ENCODE measurements at places on chromosomes 3 and 15.
A peak's percentile ranks its signal among the peaks of the same experiment; 100 is the strongest.

DNA sequence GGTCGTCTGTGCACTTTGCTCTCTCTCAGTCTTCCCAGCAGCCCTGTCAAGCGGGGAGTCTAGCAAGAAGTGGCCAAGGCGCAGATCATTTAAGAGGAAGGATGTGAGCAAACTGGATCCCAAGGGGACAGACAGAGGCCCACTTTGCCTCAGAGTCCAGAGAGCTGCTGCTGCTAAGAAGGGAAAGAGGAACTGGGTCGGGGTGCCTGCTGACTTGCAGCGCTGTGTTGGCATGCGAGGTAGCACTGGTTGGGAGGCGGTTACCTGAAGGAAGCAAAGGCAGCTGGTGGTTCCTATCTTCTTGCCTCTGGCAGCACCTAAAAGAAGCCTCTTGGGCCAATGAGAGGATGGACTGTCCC lies 28.1 kb downstream of the SMAD3 start:
- no peak for DNase-seq

- no peak for DNase-seq
Observed at GRCh38 chr3:9761919-9762318, 7.8 kb downstream of the CAMK1 start.

GRCh38 chr3:128348075-128348474 lies 118.6 kb downstream of the DNAJB8 start:
- no peak for DNase-seq

DNA sequence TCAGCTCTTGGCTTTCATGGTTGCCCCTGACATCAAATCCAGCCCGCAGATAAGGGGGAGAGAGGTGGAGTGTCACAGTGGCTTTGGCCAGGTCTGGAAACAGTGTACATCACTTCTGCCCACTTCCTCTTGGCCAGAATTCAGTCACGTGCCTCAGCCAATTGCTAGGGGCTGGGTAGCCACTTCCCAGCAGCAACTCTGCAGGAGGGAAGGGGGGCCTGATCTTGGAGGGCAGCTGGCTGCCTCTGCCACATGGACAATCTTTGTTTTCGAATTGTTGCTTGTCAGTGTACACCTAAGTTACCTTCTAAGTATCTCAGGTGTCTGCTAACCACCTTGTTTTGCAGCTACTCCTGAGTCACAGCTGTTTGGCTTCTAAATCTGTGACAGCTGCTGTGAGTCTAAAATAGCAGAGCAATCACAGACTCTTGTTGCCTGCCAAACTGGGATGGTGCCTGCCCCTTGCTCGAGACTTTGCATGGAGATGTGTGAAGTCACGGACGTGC lies 41.0 kb upstream of the LIMD1 start:
- no peak for DNase-seq

DNA sequence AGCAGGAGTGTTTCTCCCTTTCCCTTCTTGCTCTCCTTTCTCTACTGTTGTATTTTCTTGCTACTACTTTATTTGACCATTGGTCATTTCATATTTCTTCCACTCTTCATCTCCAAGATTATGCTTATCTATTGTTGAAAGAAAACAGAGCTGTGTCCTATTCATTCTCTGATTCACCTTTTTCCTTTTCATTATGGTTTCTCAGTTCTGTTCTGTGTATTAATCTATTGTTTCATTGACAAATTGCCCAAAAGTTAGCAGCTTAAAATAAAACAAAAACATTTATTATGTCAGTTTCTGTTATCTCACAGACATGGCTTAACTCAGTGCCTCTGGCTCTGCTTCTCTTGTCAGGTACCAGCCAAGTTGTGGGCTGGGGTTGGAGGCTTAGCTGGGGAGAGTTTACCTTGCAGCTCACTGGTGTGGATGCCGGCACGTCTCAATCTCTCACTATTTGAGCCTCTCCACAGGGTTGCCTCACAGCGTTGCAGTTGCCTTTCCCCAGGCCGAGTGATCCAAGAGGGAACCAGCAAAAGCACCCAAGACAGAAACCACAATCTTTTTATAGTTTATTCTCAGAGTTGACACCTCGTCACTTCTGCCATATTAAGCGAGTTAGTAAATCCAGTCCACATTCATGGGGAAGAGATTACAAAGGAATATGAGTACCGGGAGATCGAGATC lies 36.9 kb upstream of the FILIP1L start:
- no peak for DNase-seq

DNA sequence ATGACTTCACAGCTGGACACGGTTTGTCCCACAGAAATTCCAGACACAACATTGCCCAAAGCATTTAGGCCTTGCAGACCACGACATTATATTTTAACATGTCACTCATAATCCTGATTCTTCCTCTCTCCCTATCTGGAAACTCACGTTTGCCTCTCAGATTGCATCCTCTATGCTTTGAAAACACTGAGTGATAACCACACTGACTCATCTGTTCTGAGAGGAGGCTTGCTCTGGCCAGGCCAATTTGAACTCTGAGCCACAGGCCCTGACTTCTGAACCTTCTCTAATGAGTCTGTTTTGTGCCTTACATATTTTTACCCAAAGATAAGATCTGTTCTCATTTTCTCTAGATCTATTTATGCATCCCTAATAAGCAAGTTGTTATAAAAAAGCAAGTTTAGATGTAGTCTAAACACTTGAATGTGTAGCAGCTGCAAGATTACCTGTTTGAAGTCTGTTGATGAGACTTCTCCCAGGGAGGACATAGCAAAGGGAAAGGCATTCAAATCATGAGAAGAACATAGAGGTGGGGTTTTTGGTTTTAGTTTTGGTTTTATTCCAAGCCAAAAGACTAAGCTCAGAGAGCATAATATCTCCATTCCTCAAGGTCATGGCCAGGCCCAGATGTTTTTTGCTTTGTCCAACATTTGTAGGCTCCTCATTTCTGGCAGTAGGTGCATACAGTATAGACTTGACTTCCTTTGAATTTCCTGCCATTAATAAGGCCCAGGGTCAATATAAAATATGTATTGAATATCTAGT lies 234.4 kb upstream of the LRTM1 start:
- DNase-seq = no peak

GRCh38 chr3:56837196-56837955 lies 35.6 kb upstream of the ARHGEF3 start:
- DNase-seq = peak; percentile 39

Data from GM18507 (cell line).